Memory B cell (primary cell): ENCODE measurements at places on chromosomes 11 and 22.
A peak's percentile ranks its signal among the peaks of the same experiment; 100 is the strongest.

- DNase-seq, result no peak
Measured at GRCh38 chr11:122715548-122716440, 60.3 kb downstream of the UBASH3B start.

DNA sequence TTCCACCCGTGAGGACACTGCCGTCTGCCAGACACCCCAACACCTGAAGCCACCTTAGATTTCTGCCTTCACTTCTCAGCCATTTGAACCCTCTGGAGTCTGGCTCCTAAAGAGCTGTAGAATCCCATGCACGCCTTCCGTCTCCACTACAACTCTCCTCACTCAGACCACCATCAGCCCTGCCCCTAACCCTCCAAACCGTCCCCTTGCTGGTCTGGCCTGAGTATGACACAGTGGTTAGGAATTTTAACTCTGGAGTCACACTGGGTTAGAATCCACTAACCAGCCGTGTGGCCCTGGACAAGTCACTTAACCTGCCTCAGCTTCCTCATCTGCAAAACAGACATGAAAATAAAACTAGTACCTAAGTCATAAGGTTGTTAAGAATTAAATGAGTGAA is 3.0 kb downstream of the CNIH2 start:
- no peak for DNase-seq

- no peak for DNase-seq
Measured at GRCh38 chr11:70888061-70888460, 364.3 kb downstream of the SHANK2 start.

DNA sequence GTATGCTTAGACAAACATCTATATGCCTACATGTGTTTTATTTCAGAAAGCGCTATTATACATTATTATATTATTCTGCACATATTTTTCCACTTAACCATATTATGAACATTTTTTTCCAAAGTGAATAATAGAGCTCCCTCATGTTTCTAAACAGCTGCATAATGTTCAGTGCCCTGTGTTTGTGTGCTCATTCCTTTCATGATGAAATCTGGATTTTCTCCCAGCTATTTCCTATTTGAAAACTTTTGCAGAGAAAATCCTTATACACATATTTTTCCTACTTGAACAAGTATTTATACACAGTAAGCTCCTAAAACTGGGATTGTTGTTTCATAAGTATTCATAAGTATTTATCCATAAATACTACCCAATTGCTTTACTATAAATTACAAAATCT is 18.1 kb upstream of the RFPL2 start:
- no peak for DNase-seq

DNA sequence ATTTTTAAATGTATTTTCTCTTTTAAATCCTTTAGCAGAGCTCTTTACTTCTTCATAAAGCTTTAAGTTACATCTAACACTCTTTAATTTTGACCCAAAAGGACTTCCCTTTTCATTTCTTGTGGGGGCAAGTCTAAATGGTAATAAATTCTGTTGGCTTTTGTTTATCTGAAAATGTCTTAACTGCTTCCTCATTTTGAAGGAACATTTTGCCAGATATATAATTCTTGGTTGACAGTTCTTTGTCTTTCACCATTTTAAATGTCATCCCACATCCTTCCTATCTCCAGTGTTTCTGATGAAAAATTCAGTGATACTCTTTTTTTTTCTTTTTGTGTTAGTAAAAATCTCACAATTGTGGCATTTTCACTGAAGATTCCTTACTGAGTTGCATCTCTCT is 44.7 kb upstream of the ZBTB44 start:
- no peak for DNase-seq

- DNase-seq, result no peak
Measured at GRCh38 chr11:123302751-123303195, 107.7 kb upstream of the CLMP start.

- no peak for DNase-seq
Measured at GRCh38 chr22:25840167-25840566, 98.2 kb downstream of the MYO18B start.

DNA sequence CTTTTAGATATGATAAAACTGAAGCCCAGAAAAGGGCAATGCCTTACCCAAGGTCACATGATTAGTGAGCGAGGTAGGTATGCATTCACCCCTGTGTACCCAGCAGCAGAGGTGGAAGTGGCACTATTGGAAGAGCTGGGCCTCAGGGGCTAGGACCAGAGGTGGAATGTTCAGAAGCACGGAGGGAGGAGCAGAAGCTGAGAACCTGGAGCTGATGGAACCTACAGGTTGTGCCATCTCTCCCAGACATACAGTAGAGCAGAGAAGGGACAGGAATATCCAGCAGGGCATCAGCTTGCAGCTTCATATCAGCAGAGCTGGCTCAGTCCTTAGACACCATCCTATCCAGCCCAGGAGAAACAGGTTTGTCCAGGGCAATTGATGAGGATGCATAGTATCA is 14.6 kb upstream of the FCHSD2 start:
- no peak for DNase-seq

DNA sequence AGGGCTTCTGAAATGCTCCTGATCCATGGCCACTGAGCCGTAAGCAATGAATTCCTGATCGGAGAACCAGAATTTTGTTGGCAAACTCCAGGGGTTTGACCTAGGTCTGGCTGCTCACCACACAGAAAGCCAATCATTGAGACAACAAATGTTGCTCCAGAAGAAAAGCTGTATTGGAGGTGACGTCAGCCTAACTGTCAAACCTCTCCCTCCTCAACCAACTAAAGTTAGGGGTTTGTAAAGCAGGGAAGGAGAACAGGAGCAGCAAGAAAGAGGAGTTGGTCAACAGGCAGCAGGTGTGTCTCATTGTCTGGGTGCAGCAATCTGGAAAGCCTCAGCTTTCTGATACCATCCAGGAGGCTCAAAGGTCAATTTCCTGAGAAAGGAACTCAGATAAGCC is 133.7 kb upstream of the SEZ6L start:
- no peak for DNase-seq

DNA sequence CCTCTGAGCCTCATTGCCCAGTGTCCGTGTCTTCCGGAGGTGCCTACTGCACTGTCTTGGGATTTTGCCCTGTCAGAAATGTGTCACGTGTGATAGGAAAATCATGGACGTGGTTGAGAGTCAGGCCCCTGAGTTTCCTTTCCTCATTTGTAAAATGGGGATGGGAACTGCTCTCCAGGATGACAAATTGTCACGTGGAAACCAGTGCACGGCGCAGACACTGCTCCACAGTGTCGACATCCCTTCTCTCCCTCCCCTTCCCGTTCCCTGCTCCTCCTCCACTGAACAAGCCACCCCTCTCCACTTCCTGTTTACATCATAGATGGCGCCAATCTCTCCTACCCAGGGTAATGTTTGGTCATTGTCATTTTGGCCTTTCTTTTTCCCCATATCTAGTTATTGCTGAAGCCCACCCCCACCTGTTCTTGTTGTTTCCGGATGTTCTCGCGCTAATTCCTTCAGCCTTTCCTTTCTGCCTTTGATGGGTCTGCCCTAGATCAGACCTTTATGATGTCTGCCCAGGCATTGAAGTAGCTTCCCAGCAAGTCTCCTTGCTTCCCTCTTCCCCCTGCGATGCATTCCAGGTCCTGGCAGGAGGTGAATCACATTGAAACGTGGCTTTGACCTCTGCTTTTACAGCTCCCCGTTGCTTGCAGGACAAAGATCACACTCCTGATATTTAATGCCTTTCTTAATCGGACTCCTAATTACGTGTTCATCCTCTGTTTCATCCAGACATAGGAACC is 91.8 kb downstream of the TBC1D22A start:
- DNase-seq, result no peak

DNA sequence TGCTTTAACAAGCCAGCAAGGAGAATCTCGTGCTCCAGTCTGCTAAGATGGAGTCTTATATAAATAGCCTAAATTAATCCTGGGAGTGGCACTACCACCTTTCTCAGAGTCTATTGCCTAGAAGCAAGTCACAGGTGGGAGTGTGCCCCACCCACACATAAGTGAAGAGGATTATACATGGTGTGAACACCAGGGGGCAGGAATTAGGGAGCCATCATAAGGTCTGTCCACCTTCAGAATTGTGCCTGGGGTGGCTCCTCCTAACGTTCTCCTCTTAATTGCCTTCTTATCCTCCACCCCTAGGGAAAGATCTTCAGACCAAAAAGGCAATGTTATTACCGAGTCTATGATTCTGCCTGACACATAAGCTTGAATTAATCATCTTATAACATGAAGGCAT is 276.8 kb upstream of the SESN3 start:
- no peak for DNase-seq

- DNase-seq, result no peak
Measured at GRCh38 chr22:20807315-20807752, 33.4 kb downstream of the SERPIND1 start.

GRCh38 chr11:63595296-63595695 is 18.9 kb downstream of the PLAAT3 start:
- no peak for DNase-seq

GRCh38 chr11:10323793-10324170 is 18.9 kb downstream of the ADM start:
- DNase-seq, result no peak

- DNase-seq, result peak; percentile 46
Measured at GRCh38 chr11:108199446-108200321, 22.8 kb downstream of the NPAT start.
